Naive thymus-derived CD4-positive, alpha-beta T cell (primary cell): ENCODE measurements at places on chromosomes 3 and 15.
A peak's percentile ranks its signal among the peaks of the same experiment; 100 is the strongest.

- H3K27ac ChIP-seq = no peak overlapping the region
- H3K4me3 ChIP-seq = no peak overlapping the region
- H3K36me3 ChIP-seq = no peaks in the 10 kb centered on the region
- no peak for DNase-seq
- no peaks in the 10 kb centered on the region for H3K4me1 ChIP-seq
Measured at GRCh38 chr3:117366574-117366973, 657.0 kb downstream of the TUSC7 start.

DNA sequence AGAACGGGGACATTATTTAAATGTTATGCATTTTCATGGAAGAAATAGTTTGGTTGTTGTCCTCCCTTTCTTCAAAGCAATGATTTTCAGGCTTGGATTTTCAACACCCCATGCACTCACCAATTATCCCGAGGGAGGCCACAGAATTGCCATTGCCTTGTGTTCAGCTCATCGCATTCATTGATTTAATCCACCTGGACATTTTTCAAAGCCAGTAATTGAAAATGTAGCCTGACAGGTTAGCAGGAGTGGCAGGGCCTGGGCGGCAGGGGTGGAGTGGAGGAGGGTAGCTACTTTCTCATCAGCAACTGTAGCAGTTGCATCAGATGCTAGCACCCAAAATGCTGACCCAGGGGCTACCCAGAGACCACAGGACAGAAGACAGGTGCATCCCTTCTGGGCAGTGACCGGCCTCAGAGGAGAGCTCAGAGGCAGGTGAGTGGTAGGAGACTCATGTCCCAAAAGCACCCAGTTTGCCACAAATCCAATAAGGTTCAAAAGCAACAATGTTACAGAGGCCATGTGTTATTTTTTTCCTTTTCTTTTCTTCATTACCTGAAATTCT, 242.4 kb downstream of the CD47 start:
- H3K36me3 ChIP-seq = no peaks in the 10 kb centered on the region
- no peak overlapping the region for H3K27ac ChIP-seq
- DNase-seq = no peak
- H3K27me3 ChIP-seq = no peaks in the 10 kb centered on the region

GRCh38 chr3:116112696-116113095, 332.6 kb downstream of the LSAMP start:
- no peaks in the 10 kb centered on the region for H3K36me3 ChIP-seq
- no peak overlapping the region for H3K4me3 ChIP-seq
- no peak overlapping the region for H3K27ac ChIP-seq
- H3K27me3 ChIP-seq = no peaks in the 10 kb centered on the region

DNA sequence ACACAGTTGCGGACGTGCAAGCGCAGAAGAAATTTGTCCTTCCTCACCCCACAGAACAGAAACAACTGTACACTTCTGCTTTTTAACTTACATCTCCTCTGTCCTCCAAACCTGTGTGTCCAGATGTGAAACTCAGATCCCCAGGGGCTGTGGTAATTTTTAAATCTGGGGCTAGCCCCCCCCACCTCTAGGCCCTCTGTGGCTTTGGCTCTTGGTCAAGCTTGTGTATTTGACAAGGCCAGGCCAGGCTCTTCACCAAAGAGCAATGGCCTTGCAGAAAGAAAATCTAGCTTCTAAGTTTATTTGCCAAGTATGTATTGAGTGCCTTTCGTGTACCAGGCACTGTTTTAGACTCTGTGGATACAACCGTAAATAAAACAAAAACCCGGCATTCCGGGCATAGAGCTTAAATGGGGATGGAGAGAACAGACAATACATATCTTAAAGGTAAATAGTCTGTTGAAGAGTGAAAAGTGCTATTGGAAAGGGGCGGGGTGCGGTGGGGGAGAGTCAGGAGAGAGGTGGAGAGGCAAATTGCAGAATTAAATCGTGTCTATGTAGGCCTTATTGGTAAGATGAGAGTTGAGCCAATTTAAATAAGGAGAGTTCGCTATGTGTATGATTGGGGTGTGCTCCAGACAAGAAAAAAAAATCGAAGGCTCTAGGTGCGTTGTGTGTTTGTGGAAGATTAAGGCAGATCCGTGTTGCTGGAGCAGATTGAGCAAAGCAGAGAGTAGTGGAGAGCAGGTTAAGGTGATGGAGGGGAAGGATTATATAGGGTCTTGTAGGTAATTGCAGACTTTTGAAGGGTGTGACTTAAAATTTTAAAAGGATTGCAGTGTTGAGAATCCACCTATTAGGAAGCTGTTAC, 781 bp upstream of the DPH6 start:
- no peaks in the 10 kb centered on the region for H3K36me3 ChIP-seq
- H3K4me1 ChIP-seq = peaks cover 13% of the 10 kb centered on the region
- H3K4me3 ChIP-seq = peak overlapping the region; percentile 80
- peak overlapping the region; percentile 93 for H3K27ac ChIP-seq

DNA sequence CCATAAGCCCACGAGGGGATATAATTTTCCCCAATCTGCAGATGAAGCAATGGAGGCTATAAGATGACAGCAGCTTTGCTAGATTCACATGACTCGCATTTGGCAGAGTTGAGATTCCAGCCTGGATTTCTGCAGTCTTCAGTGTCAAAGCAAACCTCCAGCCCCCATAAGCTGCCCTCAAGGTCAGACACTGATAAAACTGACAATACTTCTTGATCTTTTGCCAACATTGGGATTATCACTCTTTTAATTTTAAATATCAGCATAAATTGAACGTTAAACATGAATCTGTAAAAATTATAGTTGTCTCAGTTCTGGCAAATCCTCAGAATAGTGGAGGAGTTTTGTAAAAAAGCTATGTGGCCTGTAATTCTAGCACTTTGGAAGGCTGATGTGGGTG, 234.1 kb upstream of the TRIM42 start:
- DNase-seq = no peak
- H3K27ac ChIP-seq = no peak overlapping the region
- no peaks in the 10 kb centered on the region for H3K36me3 ChIP-seq
- no peaks in the 10 kb centered on the region for H3K27me3 ChIP-seq
- H3K4me3 ChIP-seq = no peak overlapping the region

GRCh38 chr3:52221141-52221562, 4.3 kb downstream of the TLR9 start:
- no peaks in the 10 kb centered on the region for H3K27me3 ChIP-seq
- H3K4me3 ChIP-seq = no peak overlapping the region
- H3K27ac ChIP-seq = no peak overlapping the region
- no peaks in the 10 kb centered on the region for H3K36me3 ChIP-seq

DNA sequence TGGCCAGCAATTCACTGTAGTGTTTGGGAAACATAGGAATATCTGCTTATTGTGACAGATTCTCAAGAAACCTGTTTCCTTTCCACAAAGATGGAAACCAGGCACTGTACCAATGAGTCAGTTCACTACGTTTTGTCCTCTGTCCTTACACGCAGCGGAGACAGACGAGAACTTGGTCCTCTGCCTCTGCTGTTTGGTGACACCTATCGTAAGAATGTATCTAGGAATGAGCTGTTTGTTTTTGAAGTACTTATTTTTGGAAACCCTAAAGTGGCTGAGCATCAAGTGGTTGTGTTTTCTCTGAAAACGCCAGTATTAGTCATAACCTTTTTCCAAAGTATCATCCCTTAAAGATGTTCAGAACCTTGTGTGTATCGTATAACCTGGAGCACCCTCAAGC, 93.0 kb downstream of the PGPEP1L start:
- DNase-seq = no peak
- H3K4me3 ChIP-seq = no peak overlapping the region
- no peaks in the 10 kb centered on the region for H3K4me1 ChIP-seq
- peaks cover 93% of the 10 kb centered on the region for H3K36me3 ChIP-seq

- H3K4me1 ChIP-seq = no peaks in the 10 kb centered on the region
- H3K4me3 ChIP-seq = no peak overlapping the region
- no peaks in the 10 kb centered on the region for H3K36me3 ChIP-seq
- peaks cover 20% of the 10 kb centered on the region for H3K27me3 ChIP-seq
- no peak for DNase-seq
Measured at GRCh38 chr15:96412906-96413231, 82.4 kb downstream of the NR2F2 start.

GRCh38 chr15:100787567-100788417, 91.8 kb upstream of the ALDH1A3 start:
- H3K4me3 ChIP-seq = no peak overlapping the region
- no peaks in the 10 kb centered on the region for H3K36me3 ChIP-seq
- no peaks in the 10 kb centered on the region for H3K27me3 ChIP-seq
- H3K27ac ChIP-seq = no peak overlapping the region

GRCh38 chr3:63624941-63625560, 27.4 kb upstream of the SNTN start:
- no peaks in the 10 kb centered on the region for H3K27me3 ChIP-seq
- H3K4me3 ChIP-seq = no peak overlapping the region
- no peaks in the 10 kb centered on the region for H3K4me1 ChIP-seq

- H3K4me1 ChIP-seq = no peaks in the 10 kb centered on the region
- H3K4me3 ChIP-seq = no peak overlapping the region
- H3K27ac ChIP-seq = no peak overlapping the region
- DNase-seq = no peak
Measured at GRCh38 chr3:53498806-53499641, 4.6 kb downstream of the CACNA1D start.

DNA sequence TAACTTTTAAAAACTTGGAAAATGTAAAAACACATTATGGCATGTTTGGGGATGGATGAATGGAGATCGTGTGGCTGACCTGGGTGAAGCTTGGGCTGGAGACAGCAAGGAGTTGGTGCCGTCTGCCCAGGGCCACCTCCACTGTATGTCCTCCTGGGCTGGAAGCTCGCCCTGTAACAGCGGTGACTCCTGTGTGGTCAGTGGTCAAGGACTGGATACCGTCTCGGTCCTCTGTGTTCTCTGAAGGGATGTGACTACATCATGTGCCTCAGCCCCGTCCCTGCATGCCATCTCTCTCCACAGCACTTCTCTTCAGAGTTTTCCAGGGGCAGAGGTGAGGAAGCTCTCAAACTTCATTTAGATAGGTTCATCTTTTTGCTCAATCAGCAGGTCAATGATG, 9.5 kb downstream of the LIMD1 start:
- H3K4me3 ChIP-seq = no peak overlapping the region
- H3K36me3 ChIP-seq = peaks cover 5% of the 10 kb centered on the region
- DNase-seq = no peak
- no peak overlapping the region for H3K27ac ChIP-seq
- peaks cover 12% of the 10 kb centered on the region for H3K4me1 ChIP-seq
- no peaks in the 10 kb centered on the region for H3K27me3 ChIP-seq

DNA sequence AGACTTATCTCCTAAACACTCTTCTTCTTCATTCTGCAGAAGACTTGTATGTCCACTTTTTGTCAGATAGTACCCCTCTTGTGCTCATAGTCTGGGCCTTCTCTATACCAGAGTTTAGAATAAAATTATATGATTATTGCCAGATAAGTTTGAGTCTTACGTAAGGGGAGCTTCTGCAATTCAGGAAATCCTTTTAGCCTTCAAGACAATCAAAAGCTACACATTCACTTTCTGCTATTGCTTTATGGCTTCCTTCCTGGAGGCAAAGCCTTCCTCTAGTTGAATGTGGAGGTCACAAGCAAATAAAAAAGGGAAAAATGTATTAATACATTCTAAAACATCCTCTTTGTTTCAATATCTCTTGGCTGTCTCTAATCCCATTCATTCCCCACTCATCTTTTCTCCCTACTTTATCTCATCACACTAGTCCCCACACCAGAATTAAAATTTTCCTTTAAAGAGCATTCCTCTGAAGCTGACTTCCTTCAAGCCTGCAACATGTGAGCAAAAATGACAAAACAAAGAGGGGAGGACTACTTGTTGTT, 186.8 kb downstream of the CPNE4 start:
- H3K4me1 ChIP-seq = no peaks in the 10 kb centered on the region
- no peaks in the 10 kb centered on the region for H3K36me3 ChIP-seq
- DNase-seq = no peak
- no peak overlapping the region for H3K4me3 ChIP-seq
- no peaks in the 10 kb centered on the region for H3K27me3 ChIP-seq

GRCh38 chr3:55483196-55484095, 3.7 kb downstream of the WNT5A start:
- DNase-seq = no peak
- H3K4me1 ChIP-seq = no peaks in the 10 kb centered on the region
- no peaks in the 10 kb centered on the region for H3K36me3 ChIP-seq
- H3K27ac ChIP-seq = no peak overlapping the region
- H3K27me3 ChIP-seq = no peaks in the 10 kb centered on the region

- no peak for DNase-seq
- no peaks in the 10 kb centered on the region for H3K4me1 ChIP-seq
- no peaks in the 10 kb centered on the region for H3K27me3 ChIP-seq
- no peak overlapping the region for H3K27ac ChIP-seq
- H3K4me3 ChIP-seq = no peak overlapping the region
- no peaks in the 10 kb centered on the region for H3K36me3 ChIP-seq
Measured at GRCh38 chr15:66921319-66921915, 144.0 kb upstream of the SMAD3 start.

DNA sequence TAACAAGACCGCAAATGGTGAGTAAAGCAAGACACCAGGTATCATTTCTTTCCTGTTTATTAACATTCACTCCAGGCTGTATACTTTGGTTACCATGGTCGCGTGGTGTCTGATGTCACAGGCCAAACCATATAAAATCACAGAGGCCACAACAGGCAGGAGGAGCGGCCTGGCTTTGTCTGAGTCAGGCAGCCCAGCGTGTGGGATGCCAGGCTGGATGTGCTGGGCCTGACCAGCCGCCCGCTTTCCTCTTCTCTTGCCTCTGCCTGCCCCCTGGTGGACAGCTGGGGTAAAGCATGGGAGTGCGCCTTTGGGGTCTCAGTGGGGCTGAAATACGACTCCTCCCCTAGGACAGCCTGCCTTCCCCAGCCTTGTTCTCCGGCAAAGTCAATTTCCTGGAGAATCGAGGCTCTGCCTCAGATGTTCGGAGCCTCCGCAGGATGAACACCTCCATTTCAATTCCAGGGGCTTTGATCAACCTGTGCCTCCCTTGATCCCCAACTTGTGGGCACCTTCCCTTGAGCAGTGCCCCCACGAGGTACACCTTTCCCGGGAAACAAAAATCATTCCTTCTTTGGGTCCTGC, 78.2 kb downstream of the CCNL1 start:
- H3K4me3 ChIP-seq = no peak overlapping the region
- H3K36me3 ChIP-seq = no peaks in the 10 kb centered on the region
- H3K27ac ChIP-seq = no peak overlapping the region
- DNase-seq = peak; percentile 72
- no peaks in the 10 kb centered on the region for H3K27me3 ChIP-seq
- H3K4me1 ChIP-seq = no peaks in the 10 kb centered on the region

DNA sequence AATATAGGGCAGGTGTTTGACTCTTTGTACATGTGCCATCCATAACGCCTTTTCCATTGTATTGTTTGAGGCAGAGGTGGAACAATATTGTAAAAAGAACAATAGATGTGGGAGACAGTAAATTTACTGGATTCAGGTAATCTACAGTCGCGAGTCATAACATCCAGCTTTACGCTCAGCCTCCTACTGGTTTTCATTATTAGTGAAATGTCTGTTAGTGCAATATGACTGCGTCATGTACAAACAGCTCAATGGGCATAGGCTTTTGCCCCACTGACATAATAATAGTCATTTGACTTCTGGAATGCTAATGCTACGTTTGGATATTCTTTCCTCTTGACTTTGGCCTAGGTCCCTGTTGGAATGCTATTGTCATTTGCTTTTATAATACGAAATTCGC, 9.5 kb downstream of the CACNA2D3 start:
- H3K36me3 ChIP-seq = no peaks in the 10 kb centered on the region
- H3K4me1 ChIP-seq = no peaks in the 10 kb centered on the region
- no peaks in the 10 kb centered on the region for H3K27me3 ChIP-seq
- no peak overlapping the region for H3K4me3 ChIP-seq

- no peaks in the 10 kb centered on the region for H3K36me3 ChIP-seq
- H3K27ac ChIP-seq = no peak overlapping the region
- no peaks in the 10 kb centered on the region for H3K27me3 ChIP-seq
- H3K4me1 ChIP-seq = peaks cover 2% of the 10 kb centered on the region
Measured at GRCh38 chr15:75061272-75061671, 37.9 kb downstream of the PPCDC start.

GRCh38 chr3:171351676-171352075, 108.5 kb downstream of the TNIK start:
- no peak overlapping the region for H3K4me3 ChIP-seq
- H3K36me3 ChIP-seq = no peaks in the 10 kb centered on the region
- H3K27me3 ChIP-seq = no peaks in the 10 kb centered on the region
- no peak for DNase-seq
- H3K27ac ChIP-seq = no peak overlapping the region
